Astrocyte of the spinal cord (primary cell): ENCODE measurements at places on chromosomes 11 and 22.

- DNase-seq: peak; percentile 84
These were observed 16.9 kb downstream of the TSPAN4 start for GRCh38 chr11:859394-860131.

DNA sequence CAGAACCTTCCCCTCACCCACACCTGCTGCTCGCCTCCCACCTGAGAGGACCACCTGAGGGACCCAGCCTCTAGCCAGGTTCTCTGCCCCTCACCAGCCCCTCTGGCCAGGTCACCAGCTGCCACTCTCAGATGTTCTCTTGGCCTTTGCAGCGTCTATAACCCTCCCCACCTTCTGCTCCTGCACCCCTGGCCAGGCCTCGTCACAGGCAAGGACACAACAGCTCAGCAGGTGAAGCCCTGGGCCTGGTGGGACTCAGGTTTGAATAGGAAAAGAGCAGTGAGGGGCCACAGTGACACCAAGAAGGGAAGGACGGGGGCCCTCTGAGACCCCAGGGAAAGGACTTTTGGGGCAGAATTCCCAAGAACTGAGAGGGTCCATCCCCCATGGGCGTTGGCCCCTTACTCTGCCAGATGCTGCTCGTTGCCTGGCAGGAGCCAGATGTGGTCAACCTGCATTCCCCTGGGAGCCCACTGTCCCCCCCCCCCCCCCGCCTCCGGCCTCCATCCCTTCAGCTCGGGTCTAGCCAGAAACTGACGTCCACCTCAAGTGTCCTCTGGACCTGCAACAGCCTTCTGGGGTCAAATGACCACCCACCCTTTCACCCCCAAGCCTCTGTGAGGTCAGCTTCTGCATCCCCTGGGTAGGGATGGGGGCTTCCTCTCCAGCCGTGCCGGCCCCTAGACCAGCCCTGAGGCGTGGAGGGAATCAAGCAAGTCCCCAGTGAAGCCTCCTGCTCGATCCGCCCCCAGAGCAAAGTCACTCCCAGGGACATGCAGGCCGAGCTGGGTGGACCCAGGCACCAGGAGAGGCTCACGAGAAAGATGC is 28.7 kb downstream of the SBF1 start:
- DNase-seq: no peak

DNA sequence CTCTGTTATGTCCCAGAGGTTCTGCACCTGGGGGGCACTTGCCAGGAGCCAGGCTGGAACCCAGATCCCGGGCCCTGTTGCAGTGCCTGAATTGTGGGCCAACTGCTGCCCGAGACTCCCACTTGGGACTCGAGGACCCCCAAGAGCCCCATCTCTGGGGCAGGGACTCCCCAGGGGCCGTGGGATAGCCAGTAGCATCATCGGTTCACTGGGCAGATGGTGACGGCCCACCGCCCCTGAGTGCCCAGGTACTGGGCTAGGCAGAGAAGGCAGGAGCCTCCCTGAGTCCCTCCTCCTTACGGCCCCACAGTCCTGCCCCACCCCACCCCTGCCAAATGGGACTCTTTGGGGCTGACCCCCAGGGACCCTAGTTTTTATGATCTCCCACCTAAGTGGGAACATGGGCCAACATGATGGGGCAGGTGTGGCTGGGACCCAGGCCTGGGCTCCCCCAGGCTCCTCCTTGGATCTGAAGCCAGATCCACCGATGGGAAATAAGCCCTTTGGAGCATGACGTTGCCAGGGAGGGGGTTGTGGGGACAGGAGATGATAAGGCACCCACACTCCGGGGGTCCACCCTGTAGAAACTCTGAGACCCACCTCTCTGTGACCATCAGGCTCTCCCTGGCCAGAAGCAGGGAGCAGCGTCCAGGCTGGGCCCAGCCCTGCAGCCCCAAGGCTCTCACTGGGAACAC is 94.5 kb upstream of the FGF3 start:
- no peak for DNase-seq

- no peak for DNase-seq
These were observed 7.3 kb downstream of the PANX2 start for GRCh38 chr22:50177537-50178470.

DNA sequence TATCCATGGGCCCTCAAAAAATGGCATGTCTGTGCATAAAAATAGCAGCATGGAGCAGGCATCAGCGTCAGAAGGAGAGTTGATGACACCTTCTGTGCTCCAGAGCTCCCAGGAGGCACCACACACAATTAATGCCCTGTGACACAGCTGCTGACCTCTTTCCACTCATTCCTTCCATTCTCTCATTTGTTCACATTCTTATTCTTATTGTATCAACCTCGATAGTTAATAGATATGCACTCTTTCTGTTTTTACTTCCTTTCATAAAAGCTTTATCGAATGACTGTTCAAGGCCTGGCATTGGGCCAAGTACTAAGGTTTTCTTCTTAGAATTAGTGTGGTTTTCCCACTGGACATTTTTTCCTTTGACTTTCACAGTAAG is 266.0 kb upstream of the MTNR1B start:
- peak; percentile 68 for DNase-seq

DNA sequence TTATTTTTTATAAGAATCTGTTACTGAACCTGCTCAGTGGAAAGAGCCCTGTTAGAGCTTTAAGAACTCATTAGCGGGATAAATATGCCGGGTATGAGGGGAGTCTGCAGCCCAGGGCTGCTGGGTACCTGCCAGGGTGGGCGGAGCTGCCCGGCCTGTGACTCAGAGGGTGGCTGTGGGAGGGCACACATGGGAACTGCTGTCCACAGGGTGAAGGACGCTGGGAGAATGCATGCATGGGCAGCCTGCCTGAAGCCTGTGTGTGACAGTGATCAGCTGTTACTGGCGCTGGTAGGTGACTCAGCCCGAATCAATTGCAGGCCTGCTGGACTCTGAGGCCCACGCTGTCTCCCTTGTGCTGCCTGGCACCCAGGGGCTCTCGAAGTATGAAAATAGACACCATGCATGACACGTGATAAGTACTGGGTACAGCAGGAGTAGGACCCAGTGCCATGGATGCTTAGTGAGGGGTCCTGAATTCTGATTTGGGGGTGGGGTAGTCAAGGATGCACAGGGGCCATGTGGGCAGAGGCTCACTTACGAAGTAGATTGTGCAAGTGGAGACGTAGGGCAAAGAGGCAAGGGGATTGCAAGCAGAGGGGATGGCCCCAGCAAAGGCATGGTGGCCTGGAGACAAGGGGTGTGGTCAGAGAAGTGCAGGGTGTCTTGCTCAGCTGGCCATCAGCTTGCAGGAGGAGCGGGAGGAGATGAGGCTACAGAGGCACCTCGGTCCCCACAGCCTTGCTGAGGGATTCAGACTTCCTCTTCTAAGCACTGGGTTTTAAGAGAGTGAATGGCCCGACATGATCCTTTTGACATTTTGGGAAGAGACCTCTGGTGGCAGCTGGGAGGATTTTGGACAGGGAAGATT is 36.5 kb downstream of the GRIK4 start:
- peak; percentile 88 for DNase-seq

- DNase-seq: peak; percentile 84
These were observed 22.3 kb upstream of the PHLDA2 start for GRCh38 chr11:2951231-2952110.
